ENCODE measurements at places on chromosomes 6 and 20.

GRCh38 chr20:49381558-49382493 lies 100.6 kb downstream of the KCNB1 start:
- no peak for DNase-seq

- no peak for DNase-seq
These were observed 31.4 kb upstream of the SMIM29 start for GRCh38 chr6:34280216-34280615.

DNA sequence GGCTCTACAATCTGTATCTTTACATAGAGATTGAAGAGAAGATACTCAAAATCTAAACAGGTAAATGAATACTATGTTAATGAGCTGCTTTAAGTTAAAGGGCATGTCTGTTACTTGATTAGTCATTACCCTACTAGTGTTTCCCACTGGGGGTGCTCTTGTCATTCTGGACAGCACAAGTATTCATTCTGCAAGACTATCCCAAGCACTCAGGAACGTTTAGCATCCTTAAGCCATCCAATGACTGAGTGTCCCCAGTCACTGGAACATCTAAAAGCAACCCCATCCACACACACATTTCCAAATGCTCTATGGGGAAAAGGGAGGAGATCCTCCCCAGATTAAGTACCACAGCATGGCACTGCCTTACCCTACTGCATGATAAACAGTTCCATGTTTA lies 25.7 kb downstream of the EZR start:
- DNase-seq, result no peak

GRCh38 chr6:158718461-158719046 lies 68.7 kb downstream of the SYTL3 start:
- DNase-seq, result no peak

DNA sequence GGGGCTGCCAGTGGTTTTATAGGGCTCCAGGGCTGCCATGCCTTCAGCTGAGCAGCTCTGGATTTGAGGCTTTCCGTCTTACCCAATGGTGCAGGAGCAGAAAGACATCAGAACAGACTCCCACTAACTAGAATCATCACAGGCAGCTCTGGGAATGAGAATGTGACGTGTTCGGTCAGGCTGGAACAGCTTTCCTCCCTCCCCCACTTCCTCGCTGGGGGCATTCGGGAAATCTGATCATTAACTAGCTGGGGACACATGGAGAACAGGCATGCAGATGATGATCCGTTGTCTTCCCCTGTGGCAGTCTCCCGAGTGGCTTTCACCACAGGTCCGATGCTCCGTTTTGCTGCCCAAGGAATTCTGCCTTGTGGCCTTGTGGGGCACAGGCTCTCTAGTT lies 5.5 kb upstream of the MTG2 start:
- no peak for DNase-seq

GRCh38 chr6:134503585-134504281 lies 185.8 kb upstream of the SGK1 start:
- no peak for DNase-seq

GRCh38 chr6:109791301-109791700 lies 100.2 kb downstream of the FIG4 start:
- DNase-seq, result no peak
